Mesothelial cell of epicardium (in vitro differentiated cells): ENCODE measurements at places on chromosomes 7 and 10. TPM values are rescaled to one million over a fixed set of nuclear protein-coding genes. Genes with fewer than 3 reads are reported as not detected.

DNA sequence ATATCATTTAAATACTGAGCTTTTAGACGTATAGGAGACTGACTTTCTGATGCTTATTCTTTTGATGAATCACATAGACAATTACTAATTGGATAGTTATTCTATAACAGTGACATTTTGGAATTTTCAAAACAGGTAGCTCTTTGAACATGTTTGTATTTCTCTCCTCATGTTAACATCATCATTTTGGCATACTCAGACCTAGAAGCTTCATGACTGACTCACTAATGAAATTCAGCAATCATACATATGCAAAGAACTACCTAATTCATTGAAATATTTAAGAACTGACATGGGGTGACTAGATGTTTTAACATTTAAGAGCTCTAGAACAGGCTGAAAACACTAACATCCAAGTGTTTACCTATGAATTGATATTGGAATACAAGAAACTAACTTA lies 192.3 kb downstream of the VTI1A start:
- DNase-seq = no peak
- no peak overlapping the region for H3K4me3 ChIP-seq
- peaks cover 18% of the 10 kb centered on the region for H3K4me1 ChIP-seq
- no peak overlapping the region for H3K27ac ChIP-seq

Gene KAZALD1
- 15.9 to 17.5 TPM (median 16.8 TPM) in 3 replicates for total RNA-seq

Gene GALNT17
- total RNA-seq = 2.7 to 3.2 TPM (median 2.9 TPM) in 3 replicates

GRCh38 chr10:71179382-71179781 lies 33.0 kb upstream of the UNC5B start:
- H3K36me3 ChIP-seq = no peaks in the 10 kb centered on the region
- no peak overlapping the region for H3K4me3 ChIP-seq
- no peak overlapping the region for H3K27ac ChIP-seq
- peaks cover 9% of the 10 kb centered on the region for H3K27me3 ChIP-seq
- no peak for DNase-seq

DNA sequence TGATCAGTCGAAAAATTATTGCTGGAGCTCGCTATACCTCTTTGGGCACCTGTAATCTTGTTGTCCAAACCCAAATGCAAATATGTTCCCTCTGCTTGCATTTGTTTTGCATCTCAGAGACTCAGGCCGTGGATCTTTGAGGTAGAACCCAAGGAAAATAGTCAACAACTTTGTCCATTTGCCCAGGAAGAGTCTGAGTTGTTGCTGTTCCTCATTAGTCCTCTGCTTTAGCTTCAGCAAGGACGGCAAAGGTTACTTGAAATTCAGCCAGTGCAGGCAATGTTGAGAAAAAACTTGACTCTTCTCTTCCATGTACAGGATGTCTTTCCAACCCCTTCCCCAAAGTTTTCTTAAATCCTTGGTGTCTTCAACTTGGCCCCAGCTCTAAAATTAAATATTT lies 45.8 kb downstream of the PDK4 start:
- H3K4me3 ChIP-seq = no peak overlapping the region
- DNase-seq = no peak
- no peak overlapping the region for H3K27ac ChIP-seq
- H3K27me3 ChIP-seq = no peaks in the 10 kb centered on the region
- H3K4me1 ChIP-seq = peaks cover 3% of the 10 kb centered on the region
- no peaks in the 10 kb centered on the region for H3K36me3 ChIP-seq

GRCh38 chr10:47438857-47439474 lies 44.9 kb downstream of the ANXA8 start:
- peaks cover 17% of the 10 kb centered on the region for H3K27me3 ChIP-seq
- no peak overlapping the region for H3K4me3 ChIP-seq

DNA sequence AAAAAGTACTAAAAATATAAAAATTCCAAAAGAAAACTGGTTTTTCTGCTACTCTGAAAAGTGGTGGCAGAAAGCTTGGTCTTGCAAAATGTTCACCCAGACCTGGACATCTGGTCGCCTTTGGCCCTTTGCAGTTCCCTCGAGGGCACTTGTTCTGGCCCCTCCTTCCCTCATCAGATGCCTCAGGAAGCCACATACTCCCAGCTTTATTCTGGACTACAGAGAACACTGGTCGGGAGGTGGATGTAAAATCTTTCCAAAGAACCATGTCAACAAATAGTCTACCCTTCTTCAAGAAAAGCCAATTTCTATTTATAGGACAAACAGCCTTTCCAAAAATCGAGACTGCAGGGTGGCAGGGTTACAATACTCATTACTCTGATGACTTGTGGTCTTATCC lies 726.1 kb downstream of the TNS3 start:
- no peak overlapping the region for H3K27ac ChIP-seq
- H3K27me3 ChIP-seq = no peaks in the 10 kb centered on the region
- no peaks in the 10 kb centered on the region for H3K36me3 ChIP-seq
- DNase-seq = no peak

Gene CCDC172
- total RNA-seq = not detected in 3 replicates

Gene CABCOCO1
- 2.5 to 4.8 TPM (median 2.5 TPM) in 3 replicates for total RNA-seq

DNA sequence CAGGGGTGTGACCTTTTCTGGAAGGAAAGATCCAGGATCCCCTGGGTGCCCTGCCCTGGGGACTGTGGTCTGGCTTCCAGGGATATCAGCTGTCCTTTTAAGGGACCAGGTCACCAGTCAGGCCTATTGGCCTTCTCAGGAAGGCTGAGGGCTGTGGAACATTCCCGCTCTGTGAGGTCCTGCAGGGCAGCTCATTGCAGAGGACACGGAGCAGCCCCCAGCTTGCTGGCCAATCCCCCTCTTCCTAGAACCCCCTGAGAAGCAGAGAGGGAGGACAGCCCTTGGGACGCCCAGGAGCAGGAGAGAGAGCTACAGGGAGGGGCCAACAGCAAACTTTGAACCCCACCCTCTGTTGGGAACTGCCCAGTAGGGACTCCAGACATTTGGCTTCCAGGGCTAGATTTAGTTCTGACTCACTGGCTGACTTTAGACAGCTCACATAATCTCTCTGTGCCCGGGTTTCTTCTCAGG lies 67.9 kb upstream of the COL13A1 start:
- peaks cover 7% of the 10 kb centered on the region for H3K4me1 ChIP-seq
- no peaks in the 10 kb centered on the region for H3K36me3 ChIP-seq
- H3K4me3 ChIP-seq = no peak overlapping the region
- no peak for DNase-seq
- H3K27me3 ChIP-seq = no peaks in the 10 kb centered on the region

DNA sequence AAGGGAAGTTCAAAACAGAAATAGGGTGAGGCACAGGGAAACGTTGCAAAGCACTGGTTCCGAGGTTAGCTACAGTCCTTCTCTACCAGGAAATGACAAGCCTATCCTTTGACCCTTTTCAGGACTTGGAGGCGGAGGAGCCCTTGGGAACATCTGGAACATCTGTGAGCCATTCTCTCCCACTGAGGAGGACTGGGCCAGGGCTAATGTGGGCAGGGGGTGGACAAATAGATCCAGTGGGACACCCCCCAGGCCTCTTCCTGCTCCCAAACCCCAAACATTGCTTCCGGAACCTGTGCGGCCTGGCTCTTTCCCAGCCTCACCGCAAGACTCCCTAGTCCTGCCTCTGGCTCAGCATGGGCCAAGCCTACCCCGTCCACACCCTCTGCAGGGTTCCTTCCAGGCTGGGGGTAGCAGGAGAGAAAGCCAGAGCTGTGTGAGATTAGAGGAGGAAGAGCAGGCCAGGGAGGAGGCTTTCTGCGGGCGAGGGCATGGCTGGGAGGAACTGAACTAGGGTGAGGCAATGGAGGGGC lies 36.5 kb downstream of the GHRHR start:
- no peak overlapping the region for H3K4me3 ChIP-seq
- H3K36me3 ChIP-seq = no peaks in the 10 kb centered on the region
- H3K27ac ChIP-seq = no peak overlapping the region
- H3K4me1 ChIP-seq = peaks cover 2% of the 10 kb centered on the region
- DNase-seq = no peak

- peaks cover 7% of the 10 kb centered on the region for H3K36me3 ChIP-seq
- peaks cover 8% of the 10 kb centered on the region for H3K4me1 ChIP-seq
- H3K27ac ChIP-seq = no peak overlapping the region
- H3K4me3 ChIP-seq = no peak overlapping the region
Measured at GRCh38 chr7:55481155-55481554, 91.1 kb downstream of the VOPP1 start.

- no peaks in the 10 kb centered on the region for H3K36me3 ChIP-seq
- no peaks in the 10 kb centered on the region for H3K27me3 ChIP-seq
- DNase-seq = no peak
Measured at GRCh38 chr10:88765816-88766215, 6.0 kb downstream of the LIPN start.

GRCh38 chr7:149397470-149398043 lies 63.3 kb downstream of the ZNF777 start:
- no peak overlapping the region for H3K27ac ChIP-seq
- DNase-seq = no peak
- no peaks in the 10 kb centered on the region for H3K36me3 ChIP-seq
- H3K4me3 ChIP-seq = no peak overlapping the region
- H3K4me1 ChIP-seq = no peaks in the 10 kb centered on the region

- DNase-seq = no peak
- no peak overlapping the region for H3K27ac ChIP-seq
- no peak overlapping the region for H3K4me3 ChIP-seq
- H3K36me3 ChIP-seq = no peaks in the 10 kb centered on the region
- no peaks in the 10 kb centered on the region for H3K4me1 ChIP-seq
Measured at GRCh38 chr7:134618756-134619530, 27.7 kb upstream of the BPGM start.

Gene ADAM22
- 4.3 to 6.3 TPM (median 4.7 TPM) in 3 replicates for total RNA-seq

GRCh38 chr10:107579970-107580369 lies 415.5 kb upstream of the SORCS1 start:
- H3K27me3 ChIP-seq = no peaks in the 10 kb centered on the region
- H3K27ac ChIP-seq = no peak overlapping the region
- no peak overlapping the region for H3K4me3 ChIP-seq
- no peaks in the 10 kb centered on the region for H3K4me1 ChIP-seq
- H3K36me3 ChIP-seq = no peaks in the 10 kb centered on the region

- H3K4me3 ChIP-seq = no peak overlapping the region
- peaks cover 5% of the 10 kb centered on the region for H3K27me3 ChIP-seq
- H3K27ac ChIP-seq = no peak overlapping the region
- H3K4me1 ChIP-seq = no peaks in the 10 kb centered on the region
Measured at GRCh38 chr10:27399871-27400270, 104.2 kb upstream of the RAB18 start.

Gene CPED1
- total RNA-seq = 23.9 to 26.4 TPM (median 25.6 TPM) in 3 replicates

Gene ATP5F1C
- 178 to 186 TPM (median 184 TPM) in 3 replicates for total RNA-seq

DNA sequence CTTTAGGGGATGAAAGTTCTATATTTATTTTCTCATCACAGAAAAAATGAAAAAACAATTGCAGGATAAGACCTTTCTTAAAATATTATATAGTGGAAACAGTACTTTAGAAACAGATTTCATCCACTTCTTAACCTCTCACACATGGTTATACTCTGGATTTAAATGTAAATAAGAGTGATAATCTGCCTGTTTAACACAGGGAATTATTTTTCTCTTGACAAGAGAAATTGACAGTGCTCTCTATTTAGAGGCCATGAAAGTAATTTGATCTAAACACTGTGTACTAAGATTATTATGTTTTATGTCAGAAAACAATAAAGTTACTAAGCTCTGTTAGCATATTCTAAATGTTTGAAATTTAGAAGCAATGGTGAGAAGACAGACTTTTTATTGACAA lies 88.4 kb downstream of the PHF14 start:
- H3K27me3 ChIP-seq = no peaks in the 10 kb centered on the region
- no peak overlapping the region for H3K27ac ChIP-seq
- peaks cover 22% of the 10 kb centered on the region for H3K36me3 ChIP-seq
- no peaks in the 10 kb centered on the region for H3K4me1 ChIP-seq
- H3K4me3 ChIP-seq = no peak overlapping the region
- DNase-seq = no peak

DNA sequence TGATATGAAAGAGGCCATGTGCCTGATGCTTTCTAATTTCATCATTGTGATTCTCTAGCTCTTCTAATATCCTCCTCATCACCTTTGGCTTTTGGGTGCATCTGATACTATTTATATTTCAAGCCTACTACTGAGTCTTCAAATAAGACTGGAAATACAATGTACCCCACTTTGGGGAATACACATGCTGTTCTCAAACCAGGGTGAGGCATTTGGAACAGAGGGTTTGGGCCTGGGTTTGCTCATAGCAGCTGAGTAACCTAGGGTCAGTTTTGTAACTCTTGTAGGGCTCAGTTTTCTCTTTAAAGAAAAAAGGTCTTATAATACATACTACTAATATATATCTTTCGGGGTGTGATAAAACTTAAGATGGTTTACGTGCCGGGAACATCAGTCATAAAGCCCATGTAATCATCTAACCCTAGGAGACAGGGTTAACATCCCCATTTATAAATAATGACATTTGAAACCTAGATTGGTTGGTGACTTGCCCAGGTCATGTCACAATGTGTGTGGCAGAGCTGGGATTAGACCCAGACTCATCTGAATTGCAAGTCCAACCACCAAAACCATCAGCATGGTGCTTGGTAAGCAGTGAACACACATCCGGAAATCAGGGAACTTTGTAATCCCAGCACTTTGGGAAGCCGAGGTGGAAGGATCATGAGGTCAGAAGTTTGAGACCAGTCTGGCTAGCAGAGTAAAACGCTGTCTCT lies 23.0 kb downstream of the AKR1B15 start:
- peaks cover 6% of the 10 kb centered on the region for H3K36me3 ChIP-seq
- H3K27ac ChIP-seq = no peak overlapping the region
- peaks cover 5% of the 10 kb centered on the region for H3K4me1 ChIP-seq
- DNase-seq = no peak
- no peak overlapping the region for H3K4me3 ChIP-seq
- no peaks in the 10 kb centered on the region for H3K27me3 ChIP-seq

Gene FAM237B
- total RNA-seq = not detected in 3 replicates

DNA sequence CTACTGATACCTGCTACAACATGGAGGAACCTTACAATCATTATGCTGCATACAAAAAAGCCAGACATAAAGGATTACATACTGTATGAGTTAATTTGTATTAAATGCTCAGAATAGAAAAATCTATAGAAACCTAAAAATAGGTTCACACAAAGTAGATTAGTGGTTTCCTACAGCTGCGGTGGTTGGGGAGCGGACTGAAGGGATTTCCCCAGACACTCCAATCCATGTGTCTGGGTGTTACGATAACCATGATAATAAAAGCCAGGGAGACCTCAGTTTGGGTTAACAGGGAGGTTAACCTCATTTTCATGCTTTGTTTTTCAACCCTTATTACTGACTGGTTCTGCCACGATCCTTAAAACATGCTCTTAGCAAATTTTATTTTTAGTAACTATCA lies 355.9 kb downstream of the KCNMA1 start:
- no peaks in the 10 kb centered on the region for H3K27me3 ChIP-seq
- no peak for DNase-seq
- H3K4me3 ChIP-seq = no peak overlapping the region

Gene WDR86
- 259 to 274 TPM (median 266 TPM) in 3 replicates for total RNA-seq

- no peak for DNase-seq
- H3K4me3 ChIP-seq = no peak overlapping the region
- peaks cover 56% of the 10 kb centered on the region for H3K4me1 ChIP-seq
- no peaks in the 10 kb centered on the region for H3K36me3 ChIP-seq
Measured at GRCh38 chr10:75465450-75465827, 34.0 kb downstream of the LRMDA start.

DNA sequence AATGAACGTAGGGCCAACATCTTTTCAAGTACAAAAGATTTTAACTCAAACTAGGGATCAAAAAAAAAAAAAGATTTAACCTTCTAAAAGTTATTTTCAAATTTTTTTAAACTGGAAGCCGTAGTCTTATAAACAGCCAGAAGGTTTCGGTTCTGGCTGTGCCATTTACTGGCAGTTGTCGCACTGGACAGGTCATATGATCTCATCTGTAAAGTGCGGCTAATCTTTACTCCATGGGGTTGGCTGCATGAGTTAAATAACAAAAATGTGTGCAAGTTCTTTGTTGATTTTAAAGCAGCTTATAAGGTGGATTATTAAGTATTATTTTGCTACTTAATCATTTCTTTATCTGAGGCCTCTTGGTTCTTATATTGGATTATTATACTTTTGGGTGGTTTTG lies 36.6 kb downstream of the TRUB1 start:
- DNase-seq = no peak
- peaks cover 17% of the 10 kb centered on the region for H3K36me3 ChIP-seq
- H3K27ac ChIP-seq = no peak overlapping the region
- no peak overlapping the region for H3K4me3 ChIP-seq
- peaks cover 3% of the 10 kb centered on the region for H3K4me1 ChIP-seq
- H3K27me3 ChIP-seq = no peaks in the 10 kb centered on the region
